ENCODE measurements at places on chromosomes 2 and 18.

- DNase-seq, result no peak
Measured at GRCh38 chr2:148165975-148166374, 145.1 kb downstream of the MBD5 start.

DNA sequence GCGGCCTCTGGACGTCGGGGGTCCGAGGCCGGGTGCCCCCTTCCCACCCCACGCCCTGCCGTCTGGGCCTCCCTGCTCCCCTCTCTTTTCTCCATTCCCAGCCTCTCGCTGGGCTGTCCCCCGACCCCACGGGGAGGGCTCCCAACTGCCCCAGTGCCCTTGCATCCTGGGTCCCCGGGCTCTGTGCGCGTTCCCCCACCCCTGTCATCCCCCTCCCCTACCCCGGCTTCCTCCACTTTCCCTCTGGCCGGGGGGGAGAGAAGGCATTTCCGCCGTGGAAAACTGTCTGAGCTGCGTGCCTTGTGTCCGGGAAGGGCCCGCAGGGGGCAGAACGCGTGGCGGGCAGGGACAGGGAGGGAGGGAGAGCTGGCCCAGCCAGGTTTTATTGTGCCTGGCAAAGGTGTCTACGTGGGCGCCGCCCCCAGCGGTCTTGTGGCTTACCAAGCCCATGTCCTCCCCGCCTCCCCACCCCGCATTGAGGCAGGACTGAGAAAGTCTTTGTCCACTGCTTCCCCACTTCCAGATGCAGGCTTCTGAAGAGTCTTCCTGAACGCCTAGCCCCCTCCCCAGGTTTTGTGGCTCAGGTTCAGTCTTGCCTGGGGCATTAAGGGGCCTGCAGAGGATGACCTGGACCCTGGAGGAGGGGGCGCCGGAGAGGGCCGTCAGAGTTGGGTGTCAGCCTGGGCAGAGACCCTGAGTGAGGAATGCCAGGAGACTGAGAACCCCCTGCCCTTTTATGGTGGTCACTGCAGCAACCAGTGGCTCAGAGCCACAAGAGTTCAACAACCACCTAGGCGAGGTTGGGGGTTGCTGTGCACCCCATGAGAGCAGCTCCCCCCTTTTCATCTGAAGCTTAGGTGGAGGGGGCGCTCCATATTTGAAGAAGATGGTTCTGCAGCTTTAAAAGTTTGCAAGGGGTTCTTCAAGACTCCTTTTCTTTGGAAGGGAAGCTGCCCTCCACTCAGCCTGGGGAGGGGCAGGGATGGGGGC lies 1.3 kb downstream of the ITM2C start:
- DNase-seq, result no peak

- DNase-seq, result no peak
Measured at GRCh38 chr2:26412091-26412673, 10.5 kb downstream of the DRC1 start.

DNA sequence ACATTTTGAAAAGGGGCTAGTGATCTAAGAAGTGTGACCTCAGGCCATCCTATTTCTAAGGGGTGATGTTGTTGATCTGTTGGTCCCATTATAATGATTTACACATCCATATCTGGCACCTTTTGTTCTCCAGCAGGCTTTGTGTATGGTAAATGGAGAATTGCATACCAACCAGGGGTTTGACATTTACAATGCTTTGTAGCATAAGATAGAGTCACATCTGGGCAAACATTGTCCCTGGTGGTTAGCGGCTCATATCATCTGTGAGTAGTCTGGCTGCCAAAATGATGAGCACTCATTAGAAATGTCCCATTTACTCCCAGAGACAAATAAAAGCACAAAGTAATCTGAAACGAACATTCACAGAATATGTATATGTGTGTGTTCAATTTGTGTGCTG lies 1775.5 kb upstream of the CELF4 start:
- DNase-seq, result no peak

GRCh38 chr2:8456151-8457091 lies 225.4 kb upstream of the ID2 start:
- DNase-seq, result no peak

GRCh38 chr2:45102141-45102540 lies 92.9 kb upstream of the SIX2 start:
- DNase-seq, result no peak

GRCh38 chr2:64204703-64205102 lies 60.5 kb upstream of the PELI1 start:
- no peak for DNase-seq

GRCh38 chr18:34643989-34644388 lies 66.1 kb upstream of the DTNA start:
- no peak for DNase-seq

- DNase-seq, result peak; percentile 60
Measured at GRCh38 chr2:132547090-132547687, 122.8 kb downstream of the LYPD1 start.

DNA sequence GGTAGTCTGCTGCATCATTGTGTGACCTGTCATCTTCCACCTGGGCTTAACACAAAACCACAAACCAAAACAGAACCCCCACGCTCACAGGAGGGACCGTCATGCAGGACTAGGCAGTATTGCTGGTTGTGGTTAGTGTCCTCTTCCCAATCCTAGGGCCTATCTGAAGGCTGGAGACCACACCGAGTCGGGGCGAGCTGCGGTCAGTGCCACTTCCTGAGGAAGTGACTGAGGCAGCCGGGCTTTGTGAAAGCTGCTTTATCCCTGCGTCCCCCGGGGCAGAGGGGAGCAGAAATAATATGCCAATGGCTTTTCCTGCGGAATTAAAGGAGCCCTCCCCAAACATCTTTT lies 22.9 kb downstream of the ZNF532 start:
- peak; percentile 84 for DNase-seq

DNA sequence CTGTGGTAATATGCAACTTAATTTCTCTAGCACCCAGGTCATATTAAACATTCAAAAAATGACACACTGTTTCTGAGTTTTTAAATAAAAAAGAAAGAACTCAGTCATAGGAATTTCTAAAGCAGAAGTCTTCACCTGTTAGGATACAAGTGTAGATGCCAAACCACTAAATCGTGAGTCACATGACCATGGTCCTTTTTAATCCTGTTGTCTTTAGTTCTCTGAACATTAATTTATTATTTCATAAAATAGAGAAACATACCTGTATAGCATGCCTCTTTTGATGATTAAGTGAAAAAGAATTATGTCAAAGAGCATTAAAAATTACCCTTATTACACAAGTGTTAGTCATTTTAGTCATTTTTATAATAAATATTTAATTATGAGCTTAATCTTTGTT lies 398.8 kb downstream of the CCDC85A start:
- DNase-seq, result no peak

All from kidney capillary endothelial cell (primary cell).